ENCODE measurements at places on chromosomes 16 and 17. TPM values are rescaled to one million over a fixed set of nuclear protein-coding genes. Genes with fewer than 3 reads are reported as not detected.

Gene SERPINF2
- 0.22 TPM for total RNA-seq

Gene CD300LG
- 1.5 TPM for total RNA-seq

Gene TSNAXIP1
- total RNA-seq = 0.15 TPM

Gene KRT24
- 5.5 TPM for total RNA-seq

Gene PRPSAP1
- 58.4 TPM for total RNA-seq

Gene CLEC18C
- total RNA-seq = not detected

Gene KCTD13
- 13.2 TPM for total RNA-seq

Gene FOXJ1
- 0.19 TPM for total RNA-seq

Gene GCGR
- total RNA-seq = not detected

Gene PLK1
- total RNA-seq = 15.3 TPM

Gene FZD2
- 1.5 TPM for total RNA-seq

Gene IL34
- 7.4 TPM for total RNA-seq

Gene AIPL1
- not detected for total RNA-seq

Gene HAS3
- total RNA-seq = 103 TPM

Gene TEX19
- total RNA-seq = not detected

Gene MARCHF10
- not detected for total RNA-seq

Gene OR3A3
- total RNA-seq = not detected

Gene AKAP1
- 51.9 TPM for total RNA-seq

Gene GNGT2
- total RNA-seq = not detected

Gene ST6GALNAC2
- total RNA-seq = 35.6 TPM

Data from esophagus squamous epithelium (tissue), 5 donors.